ENCODE measurements at places on chromosomes 7 and 10.

- no peak for DNase-seq
Observed at GRCh38 chr7:44238116-44238695, 37.4 kb downstream of the YKT6 start.

DNA sequence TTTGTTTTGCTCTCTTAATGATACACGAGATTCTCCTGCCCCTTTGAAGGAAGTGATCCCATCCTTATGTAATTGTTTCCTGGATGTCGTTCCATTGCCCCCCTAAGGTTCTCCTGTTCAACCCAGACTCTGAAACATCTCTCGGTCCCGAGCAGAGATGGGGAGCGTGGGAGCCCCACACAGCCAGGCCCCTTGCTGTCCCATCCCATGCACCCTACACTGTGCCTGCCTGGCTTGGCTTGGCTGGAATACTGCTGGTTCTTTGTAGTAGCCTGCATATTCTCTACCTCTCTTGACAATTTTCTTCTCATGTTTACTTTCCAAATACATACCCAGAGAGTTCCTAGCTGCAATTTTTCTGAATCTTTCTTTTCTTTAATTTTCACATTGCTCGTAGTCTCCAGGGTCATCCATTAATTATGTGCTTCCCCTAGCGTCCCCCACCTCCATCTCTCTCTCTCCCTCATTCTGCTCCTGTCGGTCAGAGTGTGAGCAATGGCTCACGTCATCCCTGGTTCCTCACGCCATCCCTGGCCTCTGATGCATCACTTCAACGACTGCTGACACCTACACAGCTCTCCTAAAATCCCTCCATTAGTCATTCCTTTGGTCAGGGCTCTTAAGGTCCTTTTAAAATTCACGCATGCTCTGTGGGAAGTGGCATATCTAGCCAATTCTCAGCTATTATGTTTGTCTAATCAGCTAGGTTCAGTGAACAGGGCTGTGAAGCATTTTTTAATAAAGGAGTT lies 32.5 kb upstream of the GPR158 start:
- DNase-seq = no peak

GRCh38 chr7:31095286-31096197 lies 43.4 kb downstream of the ADCYAP1R1 start:
- DNase-seq = no peak

- DNase-seq = no peak
Observed at GRCh38 chr10:128036011-128036615, 90.1 kb downstream of the MKI67 start.

- DNase-seq = no peak
Observed at GRCh38 chr7:129797214-129797789, 155.5 kb downstream of the UBE2H start.

DNA sequence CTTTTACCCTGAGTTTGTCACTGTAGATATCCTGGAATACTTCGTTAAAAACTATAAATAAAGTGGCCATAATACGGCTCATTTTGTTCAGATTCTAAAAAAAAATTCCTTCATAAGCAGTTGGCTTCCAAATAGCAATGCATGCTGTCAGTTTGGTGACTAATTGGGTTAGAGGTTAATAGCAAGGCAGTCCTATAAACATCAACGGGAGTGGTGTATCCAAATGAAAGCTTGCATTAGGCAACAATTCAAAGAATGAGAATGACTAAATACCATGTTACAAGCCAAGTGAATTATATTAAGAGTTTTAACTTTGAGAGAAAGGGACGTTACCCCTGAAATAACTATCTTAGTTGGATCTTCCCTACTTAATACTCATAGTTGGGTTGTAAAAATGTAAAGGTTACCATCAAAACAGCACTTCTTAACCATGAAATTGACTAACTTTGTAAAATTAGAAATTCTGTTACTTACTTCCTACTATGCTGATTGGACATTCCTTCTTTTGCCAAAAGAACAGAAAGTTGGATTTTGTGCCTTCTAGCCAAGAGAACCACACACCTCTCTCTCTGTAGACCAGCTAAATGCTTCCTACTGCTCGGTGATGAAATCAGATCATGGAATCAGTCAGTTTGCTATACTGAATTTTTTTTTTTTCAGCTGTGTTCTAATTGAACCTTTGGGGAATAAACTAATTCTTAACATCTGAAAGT lies 98.0 kb downstream of the KAT6B start:
- no peak for DNase-seq

- DNase-seq = no peak
Observed at GRCh38 chr10:89426230-89426868, 12.0 kb downstream of the IFIT5 start.

- no peak for DNase-seq
Observed at GRCh38 chr7:107007007-107007891, 37.3 kb upstream of the PRKAR2B start.

DNA sequence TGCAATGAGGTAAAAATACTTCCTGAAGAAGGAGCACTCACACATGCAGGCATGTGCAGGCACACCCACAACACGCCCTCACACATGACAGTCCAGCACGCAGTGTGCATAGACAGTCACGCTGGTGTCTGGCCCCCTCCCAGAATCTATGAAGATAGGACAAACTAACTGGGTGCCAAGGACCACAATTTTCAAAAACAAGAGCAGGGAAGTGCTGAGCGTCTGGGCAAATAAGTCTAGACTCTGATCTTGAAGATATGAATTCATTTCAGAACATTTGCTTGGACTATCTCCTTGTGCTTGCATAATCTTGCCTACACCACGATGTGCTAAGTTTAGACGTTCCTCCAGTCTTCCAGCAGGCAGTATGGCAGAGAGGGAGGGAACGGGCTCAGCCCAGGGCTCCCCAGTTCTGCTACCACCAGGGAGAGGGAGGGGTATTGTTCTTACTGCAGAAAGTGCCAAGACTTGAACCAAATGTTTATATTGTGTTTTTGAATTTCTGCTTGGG lies 276.5 kb upstream of the KLF6 start:
- no peak for DNase-seq

GRCh38 chr7:128812514-128813168 lies 17.6 kb upstream of the FLNC start:
- no peak for DNase-seq

DNA sequence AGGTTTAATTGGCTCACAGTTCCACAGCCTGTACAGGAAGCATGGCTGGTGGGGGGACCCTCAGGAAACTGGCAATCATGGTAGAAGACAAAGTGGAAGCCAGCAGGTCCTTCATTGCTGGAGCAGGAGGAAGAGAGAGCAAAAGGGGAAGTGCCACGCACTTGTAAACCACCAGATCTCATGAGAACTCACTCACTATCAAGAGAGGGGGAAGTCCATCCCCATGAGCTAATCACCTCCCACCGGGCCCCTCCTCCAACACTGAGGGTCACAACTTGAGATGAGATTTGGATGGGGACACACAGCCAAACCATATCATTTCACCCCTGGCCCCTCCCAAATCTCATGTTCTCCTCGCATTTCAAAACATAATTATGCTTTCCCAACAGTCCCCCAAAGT lies 171.9 kb upstream of the CACNA2D1 start:
- no peak for DNase-seq

Measured in activated CD8-positive, alpha-beta memory T cell treated with anti-CD3 and anti-CD28 coated beads for 1 hour (primary cell).